ENCODE measurements at places on chromosomes 3 and 15.

- no peak for DNase-seq
Measured at GRCh38 chr15:45182996-45183395, 4.8 kb downstream of the SHF start.

DNA sequence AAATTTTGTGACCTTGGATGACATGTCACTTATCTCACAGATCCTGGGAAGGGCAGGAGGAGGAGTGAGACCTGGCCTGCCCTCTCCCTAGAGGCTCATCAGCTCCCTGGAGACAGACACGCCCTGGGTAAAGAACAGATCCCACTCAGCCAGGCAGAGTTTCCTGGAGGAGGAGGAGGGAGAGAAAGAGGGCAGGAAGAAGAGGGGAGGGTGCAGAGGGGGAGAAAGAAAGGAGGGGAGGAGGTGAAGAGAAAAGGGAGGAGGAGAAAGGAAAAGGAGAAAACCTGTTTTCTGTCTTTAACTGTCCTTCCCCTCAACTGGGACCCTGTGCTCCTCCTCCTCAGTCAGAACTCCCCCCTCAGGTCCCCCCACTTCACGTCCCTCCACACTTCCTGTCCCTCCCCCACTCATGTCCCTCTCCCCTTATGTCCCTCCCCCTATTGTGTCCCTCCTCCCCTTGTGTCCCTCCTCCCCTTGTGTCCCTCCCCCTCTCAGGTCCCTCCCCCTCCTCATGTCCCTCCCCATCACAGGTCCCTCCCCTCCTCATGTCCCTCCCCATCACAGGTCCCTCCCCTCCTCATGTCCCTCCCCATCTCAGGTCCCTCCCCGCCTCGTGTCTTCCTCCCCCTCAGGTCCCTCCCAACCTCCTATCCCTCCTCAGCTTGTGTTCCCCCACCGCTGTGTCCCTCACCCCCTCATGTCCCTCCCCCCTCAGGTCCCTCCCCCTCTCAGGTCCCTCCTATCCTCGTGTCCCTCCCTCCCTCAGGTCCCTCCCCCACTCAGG is 52.3 kb upstream of the CGNL1 start:
- peak; percentile 54 for DNase-seq

GRCh38 chr3:140766465-140766864 is 88.6 kb downstream of the TRIM42 start:
- no peak for DNase-seq

DNA sequence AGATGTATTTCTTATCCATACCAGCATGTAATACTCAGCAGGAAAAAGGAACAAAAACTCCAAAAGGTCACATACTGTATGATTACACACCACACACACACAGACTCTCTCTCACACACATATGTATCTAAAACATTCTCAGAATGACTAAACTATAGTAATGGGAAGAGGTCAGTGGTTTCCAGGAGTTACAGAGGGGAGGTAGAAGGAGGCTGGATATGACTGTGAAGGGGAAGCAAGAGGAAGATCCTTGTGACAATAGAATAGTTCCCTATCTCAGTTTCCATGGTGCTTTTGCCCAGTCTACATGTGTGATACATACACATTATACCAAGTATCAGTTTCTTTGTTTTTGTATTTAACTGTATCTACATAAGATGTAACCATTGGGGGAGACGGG is 190.1 kb downstream of the IL5RA start:
- no peak for DNase-seq

- no peak for DNase-seq
Measured at GRCh38 chr3:171039674-171040073, 13.2 kb upstream of the SLC2A2 start.

DNA sequence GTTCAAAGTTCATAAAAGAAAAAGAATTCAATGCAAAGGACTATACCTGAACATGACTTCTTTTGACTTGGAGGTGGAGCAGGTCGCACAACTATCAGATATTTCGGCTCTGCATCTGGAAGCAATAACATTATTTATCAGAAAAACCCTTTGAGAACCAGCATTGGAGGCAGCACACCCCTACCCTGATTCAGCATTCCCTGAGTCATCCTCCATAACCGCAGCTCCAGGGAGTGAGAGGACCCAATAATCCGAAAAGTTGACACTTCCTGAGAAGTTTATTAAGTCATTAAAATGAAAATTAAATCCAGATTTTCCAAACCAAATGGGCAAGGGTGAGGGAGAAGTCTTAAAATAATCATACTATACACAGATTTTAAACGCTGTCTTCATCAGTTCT is 90.6 kb downstream of the ABI3BP start:
- no peak for DNase-seq

GRCh38 chr3:107241217-107241616 is 136.0 kb upstream of the CCDC54 start:
- DNase-seq: peak; percentile 24

DNA sequence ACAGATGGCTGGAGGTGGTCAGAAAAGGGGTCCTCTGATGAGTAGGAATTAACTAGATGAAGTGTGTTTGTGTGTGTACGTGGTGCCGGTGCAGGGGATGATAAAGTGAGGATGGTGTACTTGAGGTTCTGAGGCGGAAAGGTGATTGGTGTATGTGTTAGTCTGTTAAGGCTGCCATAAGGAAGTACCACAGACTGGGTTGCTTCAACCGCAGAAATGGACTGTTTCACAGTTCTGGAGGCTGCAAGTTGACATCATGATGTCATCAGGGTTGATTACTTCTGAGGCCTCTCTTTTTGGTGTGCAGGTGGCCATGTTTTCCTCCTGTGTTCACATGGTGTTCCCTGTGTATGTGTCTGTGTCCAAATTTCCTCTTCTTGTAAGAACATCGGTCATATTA is 202.4 kb upstream of the RGMA start:
- DNase-seq: no peak

- DNase-seq: no peak
Measured at GRCh38 chr3:13289771-13290285, 130.3 kb downstream of the NUP210 start.

DNA sequence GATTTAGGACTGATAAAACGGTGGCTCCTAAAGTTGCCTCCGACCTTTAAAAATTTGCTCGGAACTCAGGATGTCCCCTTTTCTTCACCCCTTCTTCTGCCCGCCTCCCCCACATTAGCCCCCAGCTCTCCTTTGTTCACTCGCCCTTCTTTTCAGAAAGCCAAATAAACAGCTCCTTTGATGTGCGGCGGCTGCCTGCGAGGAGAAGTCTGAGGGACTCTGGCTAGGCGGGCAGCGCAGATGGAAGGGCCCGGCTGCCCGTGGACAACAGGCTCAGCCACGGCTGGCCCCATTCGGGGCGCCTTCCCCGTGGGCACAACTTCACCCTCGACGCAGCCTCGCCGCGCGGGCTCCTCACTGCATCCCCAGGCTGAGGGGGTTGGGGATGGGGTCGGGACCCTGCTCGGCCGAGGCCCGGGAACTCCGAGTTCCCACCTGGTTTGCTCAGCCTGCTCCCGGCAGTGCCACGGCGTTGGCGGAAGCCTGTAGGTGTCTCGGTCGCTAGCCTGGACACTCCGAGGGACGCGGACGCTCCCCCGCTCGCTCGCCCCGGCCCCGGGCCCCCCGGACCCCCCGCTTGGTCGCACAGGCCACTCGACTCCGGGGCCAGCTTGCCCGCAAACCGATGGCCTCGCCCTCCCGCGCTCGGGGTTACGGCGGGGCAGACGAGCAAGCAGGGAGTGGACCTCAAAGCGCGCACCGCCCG is 897 bp upstream of the TLE3 start:
- DNase-seq: peak; percentile 63

DNA sequence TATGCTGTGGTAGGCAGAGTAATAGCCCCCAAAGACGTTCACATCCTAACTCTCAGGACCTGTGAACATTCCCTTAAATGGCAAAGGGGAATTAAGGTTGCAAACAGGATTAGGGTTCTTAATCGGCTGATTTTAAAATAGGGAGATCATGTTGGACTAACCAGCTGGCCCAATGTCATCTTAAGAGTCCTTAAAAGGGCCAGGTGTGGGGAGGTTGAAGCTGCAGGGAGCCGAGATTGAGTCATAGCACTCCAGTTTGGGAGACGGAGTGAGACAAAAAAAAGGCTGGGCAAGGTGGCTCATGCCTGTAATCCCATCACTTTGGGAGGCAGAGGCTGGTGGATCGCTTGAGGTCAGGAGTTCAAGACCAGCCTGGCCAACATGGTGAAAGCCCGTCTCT is 1.6 kb upstream of the FLNB start:
- DNase-seq: no peak

DNA sequence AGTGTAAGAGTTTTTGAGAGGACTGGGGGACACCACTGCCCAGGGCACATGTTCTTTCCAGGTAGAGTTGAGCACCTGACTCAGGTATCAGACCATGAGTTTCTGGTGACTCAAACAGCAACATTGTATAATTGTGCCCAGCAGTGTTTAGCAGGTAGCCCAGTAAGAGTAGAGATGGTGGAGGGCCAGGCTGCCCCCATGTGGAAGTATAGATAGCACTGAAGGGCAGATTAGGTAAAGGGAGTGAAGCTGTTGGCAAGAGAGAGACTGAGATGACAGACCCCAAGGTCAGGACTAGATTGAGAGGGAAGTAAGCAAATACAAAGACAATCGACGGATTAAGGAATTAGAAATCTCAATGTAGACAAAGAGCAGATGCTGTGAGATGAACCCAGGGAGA is 74.6 kb downstream of the TRIM42 start:
- no peak for DNase-seq

- DNase-seq: no peak
Measured at GRCh38 chr15:63000706-63001105, 41.8 kb upstream of the TPM1 start.

DNA sequence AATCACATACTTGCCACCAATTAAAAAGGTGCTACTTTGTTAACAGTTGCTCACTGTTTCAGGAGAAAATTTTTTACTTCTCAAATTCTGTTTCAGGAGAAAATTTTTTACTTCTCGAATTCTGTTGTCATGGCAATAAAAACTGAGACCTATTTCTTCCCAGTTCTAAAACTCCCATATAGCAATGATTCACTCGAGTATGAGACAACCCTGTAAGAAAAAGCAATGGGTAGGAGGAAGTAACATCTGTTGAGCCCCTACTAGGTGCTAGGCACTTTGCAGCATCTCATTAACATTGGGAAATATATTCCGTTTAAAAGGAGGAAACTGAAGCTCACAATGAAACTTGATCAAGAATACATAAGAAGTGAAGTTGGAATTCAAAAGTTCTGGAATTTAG is 35.1 kb upstream of the IGSF11 start:
- DNase-seq: peak; percentile 40

- DNase-seq: no peak
Measured at GRCh38 chr3:151356794-151357462, 27.6 kb upstream of the P2RY13 start.

DNA sequence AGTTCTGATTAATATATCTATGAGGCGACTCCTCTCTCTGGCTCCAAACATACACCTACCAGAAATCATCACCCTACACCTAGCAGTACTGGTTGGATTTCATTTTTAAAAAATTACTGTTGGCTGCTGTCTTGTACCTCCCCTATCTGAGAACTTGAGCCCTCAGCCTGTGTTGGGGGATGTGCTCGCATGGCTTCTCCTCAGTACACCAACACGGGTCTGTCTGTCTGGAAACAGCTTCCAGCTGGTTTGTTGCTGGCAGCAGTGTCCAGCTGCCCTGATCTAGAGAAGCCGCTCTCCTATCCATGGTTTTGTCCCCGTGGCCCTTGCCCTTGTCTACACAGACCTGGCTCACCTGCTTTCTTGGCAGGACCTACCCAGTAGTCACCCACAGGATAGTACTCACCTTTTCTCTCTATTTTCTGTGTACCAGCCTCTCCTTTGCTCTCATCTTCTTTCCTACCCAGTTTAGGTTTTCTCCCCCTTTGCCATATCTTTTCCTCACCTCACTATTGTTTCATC is 43.2 kb upstream of the NEDD4 start:
- no peak for DNase-seq

GRCh38 chr15:95884276-95884675 is 446.2 kb upstream of the NR2F2 start:
- DNase-seq: no peak

GRCh38 chr3:115040673-115041286 is 106.3 kb downstream of the ZBTB20 start:
- no peak for DNase-seq

DNA sequence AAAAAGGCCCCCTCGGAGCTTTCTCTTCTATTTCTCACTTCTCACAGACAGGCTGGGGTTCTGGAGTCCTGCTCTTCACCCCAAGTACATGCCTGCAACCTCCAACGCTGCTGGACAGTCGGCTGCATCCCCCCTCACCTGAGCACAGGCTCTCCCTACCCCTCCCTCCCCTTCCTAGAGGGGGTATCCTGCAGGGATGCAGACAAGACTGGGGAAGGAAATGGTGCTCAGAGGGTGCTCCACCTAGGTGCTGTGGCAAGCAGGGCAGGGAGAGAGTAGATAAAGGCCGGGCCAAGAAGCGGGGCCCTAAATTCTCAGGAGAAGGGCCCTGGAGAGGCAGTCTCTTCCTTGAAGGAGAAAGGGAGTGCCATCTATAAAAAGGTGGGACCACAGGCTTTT is 7.0 kb upstream of the STRA6 start:
- no peak for DNase-seq

GRCh38 chr15:73741321-73741836 is 11.8 kb downstream of the INSYN1 start:
- no peak for DNase-seq

DNA sequence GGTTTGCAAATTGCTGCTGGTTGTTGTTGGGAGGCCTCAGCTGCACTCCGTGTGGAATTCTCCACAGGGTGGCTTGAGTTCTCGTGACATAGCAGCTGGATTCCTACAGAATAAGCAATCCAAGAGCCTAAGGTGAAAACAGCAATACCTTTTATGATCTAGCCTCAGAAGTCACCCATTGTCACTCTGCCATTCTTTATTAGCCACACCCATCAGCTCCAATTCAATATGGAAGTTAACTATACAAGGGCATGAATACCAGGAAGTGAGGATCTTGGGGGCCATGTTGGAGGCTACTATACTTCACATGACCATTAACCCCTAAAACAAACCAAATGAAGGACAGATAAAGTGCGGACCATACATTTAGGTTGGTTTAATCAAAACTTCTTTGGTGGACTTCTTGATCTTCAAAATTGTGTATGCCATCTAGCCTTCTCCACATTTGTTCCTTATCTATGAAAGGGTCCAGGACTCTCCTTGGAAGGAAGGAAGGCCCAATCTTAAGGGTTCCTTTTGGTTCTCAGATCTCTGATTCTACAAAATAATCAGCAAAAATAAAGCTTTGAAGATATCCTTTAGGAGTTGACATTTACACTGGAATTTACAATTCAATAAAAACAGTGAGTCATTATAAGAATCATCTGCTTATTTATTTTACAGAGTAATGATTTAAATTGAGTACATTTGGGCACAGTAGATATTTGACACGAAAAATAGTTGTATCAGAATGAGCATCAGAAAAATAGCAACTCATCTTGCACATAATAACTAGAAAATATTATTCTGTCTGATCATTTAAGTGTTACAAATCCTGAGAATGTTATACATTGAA is 21.5 kb downstream of the CIAO2A start:
- no peak for DNase-seq

DNA sequence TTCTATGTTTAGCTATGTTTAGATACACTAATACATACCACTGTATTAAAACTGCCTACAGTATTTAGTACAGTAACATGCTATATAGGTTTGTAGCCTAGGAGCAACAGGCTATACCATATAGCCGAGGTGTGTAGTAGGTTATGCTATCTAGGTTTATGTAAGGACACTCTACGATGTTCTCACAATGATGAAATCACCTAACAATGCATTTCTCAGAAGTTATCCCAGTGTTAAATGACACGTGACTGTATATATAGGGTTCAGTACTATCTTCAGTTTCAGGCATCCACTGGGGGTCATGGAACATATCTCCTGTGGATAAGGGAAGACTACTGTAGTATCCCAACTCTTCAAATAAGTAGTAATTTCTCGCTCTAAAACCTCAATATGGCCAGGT is 97.4 kb downstream of the TMCC1 start:
- DNase-seq: no peak

- no peak for DNase-seq
Measured at GRCh38 chr3:139006051-139006716, at the start of gene PRR23A. Gene PRR23A, minus strand, starts transcription at chr3:139006268. Its CDS starts 0 bp downstream, at chr3:139006268.
